Bladder microvascular endothelial cell (primary cell): ENCODE measurements at places on chromosomes 16 and 17. TPM values are rescaled to one million over a fixed set of nuclear protein-coding genes. Genes with fewer than 3 reads are reported as not detected.

The EPN3 gene
- under 0.01 and 0.06 TPM in 2 replicates for total RNA-seq

The SCRN2 gene
- total RNA-seq: 33.5 and 44.7 TPM in 2 replicates

The SLC6A2 gene
- total RNA-seq: 0.38 TPM in 1 of 2 replicates, not detected in the other

The MARCHF10 gene
- not detected in 2 replicates for total RNA-seq

The SLC16A13 gene
- total RNA-seq: 1.5 and 1.9 TPM in 2 replicates

The CACNA1G gene
- not detected in 2 replicates for total RNA-seq

The RHBDL3 gene
- under 0.01 and 0.06 TPM in 2 replicates for total RNA-seq

The RNU2-1 gene
- not detected in 2 replicates for total RNA-seq

The SLC12A3 gene
- not detected in 2 replicates for total RNA-seq

The MYH13 gene
- not detected in 2 replicates for total RNA-seq

The ABCC11 gene
- not detected in 2 replicates for total RNA-seq

The CEP20 gene
- total RNA-seq: 17.3 and 19.5 TPM in 2 replicates

The EIF3CL gene
- 87.3 and 129 TPM in 2 replicates for total RNA-seq

The TSNAXIP1 gene
- 0.81 and 0.88 TPM in 2 replicates for total RNA-seq

The MYH2 gene
- not detected in 2 replicates for total RNA-seq

The ASGR1 gene
- total RNA-seq: 10.5 and 15.1 TPM in 2 replicates

The ABCC6 gene
- 0.38 TPM in 1 of 2 replicates, not detected in the other for total RNA-seq

The HSD11B2 gene
- total RNA-seq: 0.16 and 0.38 TPM in 2 replicates

The CBFB gene
- total RNA-seq: 70.4 and 113 TPM in 2 replicates

The RAB37 gene
- 0.25 and 0.65 TPM in 2 replicates for total RNA-seq

The SLC35G6 gene
- total RNA-seq: not detected in 2 replicates

The STUB1 gene
- 111 TPM in 2 replicates for total RNA-seq

The ITGAE gene
- 13.5 and 16.4 TPM in 2 replicates for total RNA-seq

The SP6 gene
- total RNA-seq: 0.49 and 5.1 TPM in 2 replicates

The DHRS7C gene
- total RNA-seq: not detected in 2 replicates

The HCRT gene
- not detected in 2 replicates for total RNA-seq

The CACNG1 gene
- total RNA-seq: not detected in 2 replicates

The ZP2 gene
- not detected in 2 replicates for total RNA-seq

The FA2H gene
- not detected in 2 replicates for total RNA-seq

The IGFBP4 gene
- total RNA-seq: 187 and 316 TPM in 2 replicates

The FNDC8 gene
- not detected in 2 replicates for total RNA-seq

The TBC1D3G gene
- total RNA-seq: not detected in 2 replicates

The OR3A3 gene
- total RNA-seq: not detected in 2 replicates

The ABCC1 gene
- 26.2 and 160 TPM in 2 replicates for total RNA-seq

The HASPIN gene
- total RNA-seq: 4.6 and 7.4 TPM in 2 replicates

The TAT gene
- total RNA-seq: not detected in 2 replicates

The TLCD1 gene
- total RNA-seq: 0.63 and 1.3 TPM in 2 replicates

The TRPV3 gene
- total RNA-seq: not detected in 2 replicates

The CCL8 gene
- total RNA-seq: 0.13 and 0.16 TPM in 2 replicates

The KCNH6 gene
- total RNA-seq: 0.06 TPM in 1 of 2 replicates, not detected in the other

The CACNG3 gene
- total RNA-seq: not detected in 2 replicates

The BRICD5 gene
- 2.1 and 5.0 TPM in 2 replicates for total RNA-seq

The ELMO3 gene
- total RNA-seq: 1.3 and 1.4 TPM in 2 replicates

The APRT gene
- 89.9 and 96.5 TPM in 2 replicates for total RNA-seq

The XYLT1 gene
- total RNA-seq: 0.65 and 1.2 TPM in 2 replicates

The RGS9 gene
- total RNA-seq: 0.97 and 1.9 TPM in 2 replicates

The PRSS21 gene
- total RNA-seq: 0.32 and 1.7 TPM in 2 replicates

The TTYH2 gene
- 0.32 and 0.82 TPM in 2 replicates for total RNA-seq

The TPSD1 gene
- not detected in 2 replicates for total RNA-seq

The GPR142 gene
- 0.16 and 0.19 TPM in 2 replicates for total RNA-seq

The PIK3R5 gene
- not detected in 2 replicates for total RNA-seq
